ENCODE measurements at places on chromosomes 11 and 22.

GRCh38 chr11:23873406-23873805, 623.4 kb upstream of the LUZP2 start:
- no peak for DNase-seq

DNA sequence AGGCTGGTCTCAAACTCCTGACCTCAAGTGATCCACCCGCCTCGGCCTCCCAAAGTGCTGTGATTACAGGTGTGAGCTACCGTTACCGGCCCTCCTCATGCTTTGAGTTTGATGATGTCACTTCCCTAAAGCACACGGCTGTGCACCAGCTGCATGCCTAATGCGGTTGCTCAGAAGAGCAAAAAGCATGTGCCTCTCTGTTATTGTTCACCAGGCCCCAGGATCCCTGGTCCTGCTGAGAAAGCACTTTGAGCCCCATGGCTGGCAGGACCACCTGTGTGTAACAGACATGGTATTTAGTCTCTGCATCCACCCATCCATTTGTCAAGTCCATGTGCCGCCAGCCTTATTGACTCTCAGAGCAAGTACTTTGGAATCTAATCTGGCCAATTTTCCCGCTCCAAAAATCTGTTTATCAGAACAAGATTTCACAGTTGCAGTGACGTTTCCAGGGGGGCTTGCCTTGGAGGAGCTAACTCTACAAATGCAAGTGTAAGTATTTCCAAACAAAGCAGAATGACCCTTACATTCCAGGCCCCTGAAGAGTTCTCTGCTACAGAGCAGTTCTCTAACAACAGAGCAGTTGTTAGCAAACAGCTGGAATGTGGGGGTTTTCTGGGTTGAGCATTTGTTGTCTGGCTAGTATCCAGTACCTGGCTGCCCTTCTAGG, 89.4 kb downstream of the LDLRAD3 start:
- peak; percentile 65 for DNase-seq

DNA sequence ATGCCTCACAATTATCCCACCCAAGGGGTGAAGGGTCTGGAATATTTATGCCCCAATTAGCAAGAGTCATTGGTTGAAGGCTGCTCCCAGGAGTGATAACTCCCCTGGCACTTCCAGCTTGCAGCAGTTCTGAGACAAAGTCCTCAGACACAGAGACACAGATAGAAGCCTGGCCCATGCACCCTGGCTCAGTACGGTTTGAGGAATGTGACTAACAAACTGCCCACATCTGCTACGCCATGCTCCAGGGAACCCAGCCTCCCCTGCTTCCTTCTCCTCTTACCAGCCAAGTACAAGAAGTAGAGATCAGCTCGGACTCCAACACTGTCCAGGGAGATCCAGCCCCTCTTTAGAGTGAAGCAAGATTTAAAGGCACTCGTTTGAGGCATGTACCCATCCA, 48.5 kb upstream of the BMAL1 start:
- DNase-seq = no peak

DNA sequence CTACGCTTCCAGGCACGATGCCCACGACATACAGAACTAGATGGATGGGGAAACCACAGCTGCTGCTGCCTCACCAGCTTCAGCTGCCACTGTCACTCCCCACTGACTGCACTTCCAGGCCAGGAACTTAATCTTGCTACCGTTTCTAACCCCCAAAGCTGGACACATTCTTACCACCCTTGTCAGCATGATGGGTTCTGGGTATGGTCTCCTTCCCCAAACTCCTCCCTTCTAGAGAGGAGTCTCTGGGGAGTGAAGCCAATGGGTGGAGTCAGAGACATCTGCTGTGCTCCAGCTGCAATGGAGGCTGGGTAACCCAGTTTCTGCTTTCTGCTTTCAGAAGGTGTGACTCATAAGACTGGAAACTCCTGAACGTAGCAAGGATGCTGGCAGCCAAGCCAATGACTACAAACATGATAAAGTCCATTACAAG, 87.0 kb upstream of the THY1 start:
- DNase-seq = peak; percentile 88

DNA sequence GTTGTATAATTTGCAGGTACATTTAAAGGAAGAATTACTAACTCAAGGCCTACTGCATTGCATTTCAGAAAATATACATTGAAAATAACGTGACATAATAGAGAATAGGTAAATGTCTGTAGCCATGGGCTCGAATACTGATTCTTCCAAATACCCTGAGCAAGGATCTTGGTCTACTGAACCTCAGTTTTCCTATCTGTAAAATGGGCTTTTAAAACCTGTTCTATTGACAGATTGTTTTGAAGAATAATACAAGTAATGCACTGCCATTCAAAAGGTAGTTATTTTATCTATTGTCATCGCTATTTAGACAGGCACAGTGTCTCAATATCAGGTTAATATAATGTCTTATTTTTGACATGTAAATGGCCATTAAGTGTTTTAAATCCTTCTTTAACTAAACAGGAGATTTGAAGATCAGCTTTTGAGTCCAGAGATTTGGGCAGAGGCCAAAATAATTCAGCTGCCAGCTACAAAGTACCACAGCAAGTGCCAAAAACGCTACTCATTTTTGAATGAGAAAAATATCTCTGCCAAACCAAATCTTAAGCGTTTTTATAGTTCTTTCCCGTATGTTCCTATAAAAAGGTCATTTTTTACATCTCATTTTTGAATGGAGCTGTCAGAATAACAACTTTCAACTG, 56.7 kb downstream of the CTSC start:
- DNase-seq = peak; percentile 56

DNA sequence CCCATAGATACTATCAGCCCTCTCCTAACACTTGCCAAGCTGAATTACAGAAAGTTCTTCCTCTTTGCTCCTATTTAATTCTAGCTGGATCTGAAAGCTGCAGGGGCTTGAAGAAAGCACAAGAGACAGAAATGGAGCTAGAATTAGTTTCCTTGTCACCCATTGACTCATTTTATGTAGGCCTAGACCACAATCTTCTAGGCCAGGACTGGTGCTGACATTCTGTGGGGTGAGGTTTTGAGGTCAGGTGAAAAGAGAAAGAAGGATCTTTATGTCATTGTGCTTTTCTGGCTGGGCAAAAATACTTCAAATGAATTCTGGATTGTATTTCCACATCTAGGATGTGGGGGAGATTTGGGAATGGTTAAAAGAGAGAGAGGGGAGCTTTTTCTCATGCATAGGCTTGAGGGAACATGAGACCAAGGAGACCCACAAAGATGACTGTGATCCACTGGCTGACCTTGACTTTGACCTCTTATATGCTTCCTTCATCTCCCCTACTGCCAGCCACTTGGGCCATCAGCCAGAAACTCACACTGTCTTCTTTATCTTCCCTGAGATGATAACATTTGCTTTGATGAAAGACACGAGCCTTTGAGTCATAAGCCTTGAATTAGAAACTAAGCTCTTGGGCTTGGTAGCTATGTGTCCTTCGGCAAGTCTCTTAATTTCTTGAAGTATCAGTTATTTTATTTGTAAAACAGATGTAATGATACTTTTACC, 274.9 kb upstream of the CADM1 start:
- no peak for DNase-seq

DNA sequence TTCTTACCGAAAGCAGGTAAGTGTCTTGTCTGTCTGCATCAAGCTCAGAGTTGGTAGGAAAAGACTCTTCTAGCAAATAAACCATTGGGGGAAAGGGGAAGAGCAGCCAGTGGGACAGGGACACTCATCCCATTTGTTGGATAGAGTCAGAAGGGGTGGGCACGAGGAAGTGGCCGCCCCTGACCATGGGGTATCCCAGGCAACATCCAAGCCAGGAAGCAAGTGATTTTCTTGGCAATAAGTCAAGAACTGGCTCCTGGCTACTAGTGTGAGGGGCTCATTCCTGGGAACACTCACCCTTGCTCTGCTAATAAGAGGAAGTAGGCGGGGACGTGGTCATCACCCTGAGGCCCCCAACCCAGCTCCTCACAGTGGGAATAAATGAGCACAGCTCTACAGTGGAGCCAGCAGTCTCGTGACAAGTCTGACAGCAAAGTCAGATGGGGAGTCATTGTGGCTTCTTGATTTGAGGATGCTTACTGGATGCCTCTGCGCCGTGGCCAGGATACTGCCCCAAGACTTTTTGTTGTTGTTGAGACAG, 6.7 kb downstream of the SLC25A18 start:
- DNase-seq = peak; percentile 67

DNA sequence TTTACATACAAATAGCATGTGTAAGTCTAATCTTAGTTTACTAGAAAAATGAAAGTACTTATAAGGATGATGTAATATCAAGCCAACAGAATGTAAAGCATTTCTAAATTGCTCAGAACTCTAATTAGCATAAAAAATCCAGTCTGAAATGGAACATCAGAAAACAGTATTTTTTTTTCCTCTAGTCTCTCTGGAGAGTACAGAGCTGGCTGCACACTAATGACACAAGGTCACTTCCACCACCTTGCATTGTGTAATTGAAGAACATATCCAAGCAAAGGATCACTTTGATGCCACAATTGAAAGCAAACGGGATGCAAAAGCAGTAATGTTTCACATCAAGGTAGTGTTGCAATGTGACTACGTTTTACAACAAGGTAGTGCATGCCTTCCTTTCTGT, 548.0 kb upstream of the LUZP2 start:
- DNase-seq = peak; percentile 2

GRCh38 chr11:85385547-85385946, 241.6 kb downstream of the DLG2 start:
- DNase-seq = no peak

- DNase-seq = peak; percentile 8
Measured at GRCh38 chr11:31956310-31956709, 134.6 kb upstream of the RCN1 start.

DNA sequence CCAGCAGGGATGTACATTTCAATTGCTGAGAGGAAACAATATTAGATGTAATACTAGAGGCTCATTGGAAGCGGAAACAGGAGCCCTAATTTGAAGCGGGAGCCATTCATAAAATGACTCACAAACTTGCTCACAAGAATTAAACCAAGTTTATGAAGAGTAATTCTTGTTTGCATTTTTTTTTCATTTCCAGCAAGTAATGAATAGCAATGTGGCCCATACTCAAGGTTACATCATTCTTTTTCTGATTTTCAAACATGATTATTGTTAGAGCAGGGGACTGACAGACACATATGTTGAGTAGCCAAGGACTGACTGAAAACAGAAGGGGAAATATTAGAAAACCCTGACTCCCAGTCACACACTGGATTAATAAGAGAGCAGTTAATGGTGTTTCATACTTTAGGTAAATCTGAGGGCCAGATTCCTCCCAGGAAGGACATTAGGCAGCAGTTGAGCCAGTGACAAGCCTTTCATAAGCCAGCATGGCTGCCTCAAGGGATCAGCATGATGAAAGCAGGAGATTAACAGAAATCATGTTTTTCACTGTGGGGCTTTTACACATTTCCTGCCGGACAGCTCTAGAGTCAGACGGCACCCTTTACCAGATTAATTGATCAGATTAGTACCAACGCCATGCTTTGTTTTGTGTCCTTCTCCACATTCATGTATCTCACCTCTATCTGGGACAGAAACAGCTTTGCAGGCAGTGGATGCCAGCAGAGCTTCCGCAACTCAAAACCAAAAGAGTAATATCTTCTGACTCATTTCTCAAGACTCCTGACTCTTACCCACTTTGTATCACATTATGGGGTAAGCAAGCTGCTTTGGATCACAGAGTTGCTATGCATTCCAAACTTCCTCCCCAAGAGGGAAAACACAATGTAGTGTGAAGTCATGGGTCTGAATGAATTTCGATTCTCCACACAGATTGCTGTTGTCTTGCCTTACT, 831.6 kb downstream of the KCNA4 start:
- peak; percentile 96 for DNase-seq

DNA sequence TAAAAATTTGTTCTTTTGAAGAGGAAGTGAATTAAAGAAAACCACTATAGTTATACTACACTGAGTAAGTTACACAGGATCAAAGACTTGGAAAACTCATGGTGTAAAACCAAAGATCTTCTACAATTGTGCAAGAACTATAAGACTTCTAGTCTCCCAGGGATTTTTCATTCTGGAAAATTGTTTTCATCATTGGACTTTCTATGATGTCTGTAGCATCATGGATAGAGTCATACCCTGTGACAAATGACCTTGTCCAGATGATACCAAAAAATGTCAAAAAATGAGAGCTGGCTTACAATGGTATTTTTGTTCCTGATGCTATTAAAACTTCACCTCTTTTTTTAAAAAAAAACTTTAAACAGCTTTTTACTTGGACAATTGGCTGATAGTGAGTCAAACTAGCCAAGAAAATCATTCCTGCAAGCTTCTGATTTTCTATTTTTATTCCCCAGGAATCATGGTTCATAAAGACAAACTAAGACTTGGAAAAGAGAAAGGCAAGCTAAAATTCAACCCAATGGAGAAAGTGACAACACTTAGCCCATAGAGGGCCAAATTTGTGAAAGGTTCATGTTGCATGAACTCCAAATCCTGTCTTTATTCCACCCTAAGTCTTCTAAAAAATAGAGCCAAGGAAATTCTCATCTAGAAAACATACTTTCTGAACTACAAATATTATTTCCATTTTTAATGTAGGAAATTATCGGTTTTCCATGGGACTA, 30.7 kb downstream of the ME3 start:
- no peak for DNase-seq

Measured in astrocyte of the spinal cord (primary cell).